Dermis microvascular lymphatic vessel endothelial cell (primary cell): ENCODE measurements at places on chromosomes 5 and 9.

GRCh38 chr5:120690621-120691407 lies 226.7 kb downstream of the PRR16 start:
- no peak for DNase-seq

- no peak for DNase-seq
These were observed 43.0 kb downstream of the ITGA2 start for GRCh38 chr5:53032188-53032587.

DNA sequence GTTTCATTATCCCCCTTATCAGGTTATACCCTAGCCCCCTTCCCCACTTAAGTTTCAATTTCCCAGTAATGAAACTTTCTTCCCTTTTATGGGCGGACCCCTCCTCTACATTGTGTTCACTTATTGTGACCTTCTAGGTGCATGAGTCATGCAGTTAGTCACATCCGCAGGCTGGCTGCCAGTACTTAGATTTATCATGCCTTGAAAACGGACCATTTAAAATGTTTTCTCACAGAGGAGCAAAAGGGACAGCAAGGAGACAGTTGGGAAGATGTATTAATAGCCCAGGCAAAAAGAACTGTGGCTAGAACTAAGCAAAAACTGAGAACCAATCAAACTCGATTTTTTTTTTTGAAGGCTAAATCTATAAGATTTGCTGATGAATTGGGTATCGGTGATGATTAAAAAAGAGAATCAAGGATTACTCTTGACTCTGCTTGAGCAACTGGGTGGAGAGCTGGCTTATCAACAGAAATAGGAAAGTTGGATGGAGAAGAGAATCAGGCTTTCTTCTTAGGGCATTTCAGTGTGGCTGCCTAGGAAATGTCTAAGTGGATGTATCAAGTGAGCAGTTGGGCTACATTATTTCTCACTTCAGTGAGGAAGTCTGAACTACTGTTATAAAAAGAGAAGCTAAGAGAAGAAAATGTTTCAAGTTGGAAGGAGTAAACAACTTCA lies 615.0 kb downstream of the HINT1 start:
- DNase-seq: no peak

- DNase-seq: no peak
These were observed 248.7 kb downstream of the AUH start for GRCh38 chr9:91113016-91113415.

- no peak for DNase-seq
These were observed 24.2 kb downstream of the ABO start for GRCh38 chr9:133250741-133251170.

GRCh38 chr5:83780699-83781350 lies 60.2 kb upstream of the HAPLN1 start:
- DNase-seq: no peak

- no peak for DNase-seq
These were observed 26.2 kb upstream of the APC start for GRCh38 chr5:112711436-112711835.

DNA sequence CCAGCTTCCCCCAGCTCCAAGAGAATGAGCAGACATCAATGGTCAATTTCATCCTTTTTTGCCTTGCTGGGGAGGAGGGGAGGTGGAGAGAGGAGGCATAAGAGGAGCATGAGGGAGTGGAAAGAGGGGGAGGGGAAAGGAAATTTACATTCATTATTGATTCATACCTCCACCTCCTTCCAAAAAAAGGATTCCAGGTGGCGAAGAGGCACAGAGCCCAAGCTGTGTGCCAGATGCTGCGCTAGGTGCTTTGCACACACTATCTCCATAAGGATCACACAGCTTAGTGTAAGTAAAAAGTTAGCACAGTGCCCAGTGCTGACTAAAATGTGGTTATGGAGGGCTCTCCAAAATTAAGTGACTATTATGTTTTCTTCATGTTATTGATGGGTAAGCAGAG lies 11.0 kb downstream of the ASTN2 start:
- no peak for DNase-seq

GRCh38 chr9:91900055-91900796 lies 49.8 kb downstream of the ROR2 start:
- no peak for DNase-seq
